ENCODE measurements at places on chromosomes 12 and 14.

- H3K27ac ChIP-seq = peak overlapping the region; percentile 98
- H3K27me3 ChIP-seq = no peaks in the 10 kb centered on the region
Observed at GRCh38 chr12:8912914-8913313, 1.4 kb upstream of the PHC1 start.

DNA sequence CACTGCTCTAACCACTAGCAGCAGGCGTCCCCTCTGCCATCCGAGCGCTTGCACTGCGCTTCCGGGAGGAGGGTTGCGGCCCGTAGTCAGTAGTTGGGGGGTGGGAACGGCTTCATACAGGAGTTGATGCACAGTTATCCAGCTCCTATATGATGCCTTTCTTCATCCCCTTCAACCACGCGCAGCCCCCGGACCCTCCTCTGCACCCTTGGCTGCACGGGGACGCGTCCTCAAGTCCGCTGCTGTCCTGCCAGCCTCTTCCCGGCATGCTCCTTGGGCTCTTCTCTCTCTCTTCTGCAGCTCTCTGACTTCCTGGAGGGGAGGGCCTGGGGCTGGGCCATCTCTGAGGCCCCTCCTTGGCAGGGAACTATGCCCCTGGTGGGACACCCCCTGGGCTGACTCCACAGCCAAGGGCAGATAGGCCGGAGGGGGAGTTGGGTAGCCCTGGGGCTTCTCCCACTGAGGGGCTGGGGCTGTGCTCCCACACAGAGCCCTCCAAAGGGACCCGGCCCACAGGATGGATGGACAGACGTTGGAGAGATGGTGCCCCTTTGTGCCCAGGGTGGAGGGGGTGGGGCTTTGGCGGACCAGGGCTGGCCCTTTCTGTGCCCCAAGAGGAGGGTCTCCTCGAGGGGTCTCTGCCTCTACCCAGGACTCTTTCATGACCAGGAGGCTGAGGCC, 29.0 kb downstream of the RTL1 start:
- H3K27me3 ChIP-seq = peaks cover 5% of the 10 kb centered on the region
- H3K27ac ChIP-seq = no peak overlapping the region
- no peaks in the 10 kb centered on the region for H3K36me3 ChIP-seq

DNA sequence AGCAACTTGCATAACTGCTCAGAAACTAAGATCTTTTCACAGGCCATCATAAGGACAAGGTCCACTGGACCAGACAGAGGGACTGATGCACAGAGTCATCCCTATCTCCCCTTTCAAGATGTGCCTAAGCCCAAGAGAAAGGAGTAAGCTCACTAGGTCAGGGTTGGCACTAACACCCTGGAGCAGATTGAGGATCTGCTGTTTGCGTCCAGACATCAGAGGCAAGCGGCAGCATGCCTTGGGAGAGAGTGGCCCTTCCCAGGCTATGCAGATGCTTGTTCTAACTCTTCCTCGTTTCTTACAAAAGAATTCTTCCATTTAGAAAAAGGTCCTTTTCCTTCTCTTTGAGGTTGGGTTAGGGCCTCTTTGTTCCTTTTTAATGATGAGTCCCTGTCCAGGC, 187.2 kb downstream of the KCNA5 start:
- no peaks in the 10 kb centered on the region for H3K36me3 ChIP-seq
- no peak overlapping the region for H3K4me3 ChIP-seq
- peaks cover 4% of the 10 kb centered on the region for H3K4me1 ChIP-seq
- DNase-seq = no peak

GRCh38 chr12:55996201-55996714, 818 bp upstream of the SUOX start:
- no peaks in the 10 kb centered on the region for H3K27me3 ChIP-seq
- peak overlapping the region; percentile 98 for H3K4me3 ChIP-seq
- H3K27ac ChIP-seq = peak overlapping the region; percentile 95

Measured in mesothelial cell of epicardium (in vitro differentiated cells).